Esophagus squamous epithelium (tissue), 5 donors: ENCODE measurements at places on chromosomes 1 and 21. TPM values are rescaled to one million over a fixed set of nuclear protein-coding genes. Genes with fewer than 3 reads are reported as not detected.

The OLFML2B gene
- total RNA-seq: 5.7 TPM

The GPN2 gene
- total RNA-seq: 10.7 TPM

The IGFN1 gene
- total RNA-seq: not detected

The FOXO6 gene
- total RNA-seq: 0.38 TPM

The KCNN3 gene
- total RNA-seq: 0.18 TPM

The FAM167B gene
- not detected for total RNA-seq

The CDA gene
- total RNA-seq: 9.7 TPM

DNA sequence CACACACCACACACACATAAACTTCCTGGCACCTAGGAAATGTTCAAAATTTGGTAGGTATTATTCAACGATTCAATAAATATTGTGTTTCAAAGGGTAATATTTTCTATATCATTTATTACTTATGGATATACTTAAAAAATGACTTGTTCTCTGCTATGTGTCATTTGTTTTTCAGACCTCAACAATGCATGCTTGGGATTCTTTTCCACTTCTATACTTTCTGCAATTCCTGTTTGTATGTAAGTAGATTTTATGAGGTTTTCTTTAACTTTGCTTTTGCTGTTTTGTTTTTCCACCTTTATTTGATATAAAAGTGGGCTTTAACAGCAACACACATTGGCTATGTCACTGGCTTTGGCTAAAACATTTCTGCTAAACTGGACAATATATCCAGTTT lies 3.5 kb downstream of the CEP170 start:
- H3K27ac ChIP-seq: no peak overlapping the region
- H3K27me3 ChIP-seq: no peaks in the 10 kb centered on the region
- H3K36me3 ChIP-seq: no peaks in the 10 kb centered on the region
- DNase-seq: no peak
- no peak overlapping the region for H3K4me3 ChIP-seq

DNA sequence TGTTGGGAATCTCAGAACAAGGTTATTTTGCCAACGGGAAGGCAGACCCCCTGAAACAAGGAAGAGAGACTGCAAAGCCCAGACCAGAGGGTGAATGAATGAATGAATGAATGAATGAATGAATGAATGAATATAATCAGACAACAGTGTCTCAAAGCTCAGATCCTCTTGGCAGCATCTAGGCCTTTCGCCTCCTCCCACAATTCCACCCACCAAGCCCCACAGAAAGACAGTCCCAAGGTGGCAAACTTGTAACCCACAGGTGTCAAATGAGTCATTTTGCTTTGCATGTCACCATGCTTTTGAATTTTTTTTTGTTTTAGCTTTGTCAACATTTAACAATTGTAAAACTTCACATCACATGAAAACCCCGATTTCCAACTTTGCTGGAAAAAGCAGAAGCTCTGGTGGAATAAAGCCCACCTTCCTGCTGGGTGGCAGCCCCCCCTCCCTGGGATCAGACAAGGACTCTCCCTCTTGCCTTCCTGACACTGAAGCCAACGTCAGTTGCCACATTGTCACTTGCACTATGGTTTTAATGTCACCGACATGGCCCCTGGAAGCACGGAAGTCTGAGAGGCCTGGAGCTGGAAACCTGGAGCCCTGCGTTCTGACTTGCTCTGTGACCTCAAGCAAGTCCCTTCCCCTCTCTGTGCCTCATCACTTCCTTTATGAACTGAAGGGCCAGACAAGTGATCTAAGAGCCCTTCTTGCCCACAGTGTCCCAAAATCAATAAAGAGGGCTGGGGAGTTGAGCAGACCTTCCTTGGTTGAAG lies 134.6 kb upstream of the RUNX3 start:
- no peak for DNase-seq
- H3K4me1 ChIP-seq: peaks cover 14% of the 10 kb centered on the region
- no peak overlapping the region for H3K27ac ChIP-seq
- H3K27me3 ChIP-seq: no peaks in the 10 kb centered on the region

DNA sequence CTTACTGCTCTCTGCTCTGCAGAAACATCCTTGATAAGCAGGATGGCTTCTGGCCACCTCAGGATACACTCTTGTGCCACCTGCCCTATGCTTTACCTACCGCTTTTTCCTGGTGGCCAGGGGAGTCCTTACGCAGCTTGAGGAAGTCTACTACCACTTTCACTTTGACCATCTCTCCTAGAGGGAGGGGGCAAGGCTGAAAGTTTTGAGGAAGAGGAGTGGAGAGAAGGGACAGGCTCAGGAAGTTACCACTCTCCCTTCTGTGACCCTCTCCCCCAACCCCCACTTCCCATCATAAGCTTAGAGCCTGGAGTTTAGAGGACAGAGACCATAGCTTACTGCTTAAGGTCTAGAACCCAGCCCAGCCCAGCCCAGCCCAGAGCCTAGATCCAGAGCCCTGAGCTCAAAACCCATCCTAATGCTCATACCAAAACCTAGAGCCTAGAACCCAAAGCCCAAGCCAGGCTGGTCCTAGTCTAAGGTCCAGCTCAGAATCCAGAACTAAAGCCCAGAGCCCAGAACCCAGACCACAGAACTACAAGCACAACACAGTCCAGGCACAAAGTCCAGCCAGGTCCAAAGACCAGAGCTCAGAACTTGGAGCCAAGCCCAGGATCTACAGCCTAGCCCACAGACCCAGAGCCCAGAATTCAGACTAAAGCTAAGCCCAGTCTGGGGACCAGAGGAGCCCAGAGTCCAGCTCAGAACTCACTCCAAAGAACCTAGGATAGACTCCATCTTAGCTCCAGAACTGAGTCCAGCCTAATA lies 18.0 kb upstream of the MFSD2A start:
- peaks cover 33% of the 10 kb centered on the region for H3K4me1 ChIP-seq
- no peaks in the 10 kb centered on the region for H3K27me3 ChIP-seq

GRCh38 chr1:159882527-159882862 lies 17.5 kb downstream of the CFAP45 start:
- H3K27ac ChIP-seq: peak overlapping the region; percentile 69
- DNase-seq: no peak
- no peaks in the 10 kb centered on the region for H3K36me3 ChIP-seq

- no peak overlapping the region for H3K27ac ChIP-seq
- no peaks in the 10 kb centered on the region for H3K36me3 ChIP-seq
- H3K27me3 ChIP-seq: no peaks in the 10 kb centered on the region
- no peaks in the 10 kb centered on the region for H3K4me1 ChIP-seq
Observed at GRCh38 chr1:71695084-71695483, 587.3 kb downstream of the NEGR1 start.

DNA sequence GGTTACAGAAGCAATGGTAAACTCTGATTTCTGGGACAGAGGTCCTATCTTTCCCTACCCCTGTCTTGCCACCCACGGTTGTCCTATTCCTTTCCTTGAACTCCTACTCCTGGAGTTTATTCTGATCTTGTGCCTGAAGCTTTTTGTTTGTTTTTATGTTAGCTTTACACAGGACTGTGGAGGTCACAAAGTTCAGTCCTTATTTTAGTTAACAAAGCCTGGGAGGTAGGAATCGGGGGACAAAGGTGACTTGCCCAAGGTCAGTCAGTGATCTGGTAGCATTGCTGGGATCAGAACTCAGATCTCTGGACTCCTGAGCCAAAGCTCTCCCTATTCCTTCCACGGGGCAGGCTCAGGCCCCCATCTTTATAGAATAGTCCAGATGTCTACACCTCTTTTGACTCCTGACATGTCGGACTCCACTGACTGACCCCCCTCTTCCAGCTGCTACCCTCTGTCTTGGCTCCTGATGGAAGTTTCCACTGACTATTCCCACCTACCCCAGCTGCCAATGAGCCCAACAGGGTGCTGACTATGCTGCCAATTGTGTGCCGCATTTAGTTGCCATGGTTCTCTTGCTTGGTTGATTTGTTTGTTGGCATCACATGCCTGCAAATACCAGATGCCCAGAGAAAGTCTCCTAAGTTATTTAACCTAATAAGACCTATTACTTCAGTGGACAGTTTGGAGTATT lies 9.9 kb downstream of the F5 start:
- no peak for DNase-seq
- H3K4me3 ChIP-seq: no peak overlapping the region
- no peaks in the 10 kb centered on the region for H3K36me3 ChIP-seq
- no peaks in the 10 kb centered on the region for H3K4me1 ChIP-seq
- H3K27ac ChIP-seq: no peak overlapping the region

DNA sequence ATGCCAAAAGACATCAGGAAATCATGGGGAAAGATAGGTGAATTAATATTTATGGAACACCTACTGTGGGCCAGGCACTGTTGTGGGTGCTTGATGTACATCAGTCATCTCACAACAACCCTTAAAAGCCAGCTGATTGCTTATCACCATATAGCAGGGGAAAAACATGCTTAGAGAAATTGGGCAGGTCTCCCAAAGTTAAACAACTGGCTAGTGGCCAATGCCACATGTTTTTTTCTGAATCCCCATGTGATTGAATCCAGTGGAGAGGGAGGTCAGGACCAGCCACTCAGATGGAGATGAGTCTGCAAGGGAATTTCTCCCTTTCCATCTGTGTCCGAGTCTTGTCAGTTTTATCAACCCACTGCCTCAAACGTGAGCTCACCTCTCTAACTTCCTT lies 33.5 kb downstream of the UTP25 start:
- H3K4me1 ChIP-seq: no peaks in the 10 kb centered on the region
- H3K36me3 ChIP-seq: no peaks in the 10 kb centered on the region
- H3K4me3 ChIP-seq: no peak overlapping the region
- no peak for DNase-seq
- no peaks in the 10 kb centered on the region for H3K27me3 ChIP-seq

DNA sequence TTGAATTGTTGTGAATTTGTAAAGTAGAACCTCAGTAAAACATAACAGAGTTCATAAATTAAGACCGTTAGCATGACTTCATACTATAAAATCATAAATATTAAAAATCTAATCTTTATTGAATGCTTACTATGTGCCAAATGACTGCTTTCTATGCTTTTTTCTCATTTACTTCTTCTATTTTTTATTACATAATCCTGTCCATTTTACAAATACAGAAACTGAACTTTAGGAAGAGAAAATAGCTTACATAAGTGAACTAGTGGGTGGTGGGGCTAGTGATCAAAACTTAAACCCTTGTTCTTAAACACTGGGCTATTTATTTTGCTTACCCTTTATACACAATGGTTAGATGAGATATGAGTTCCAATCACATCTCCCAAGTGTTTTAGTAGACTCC lies 122.3 kb downstream of the ZC3H11B start:
- H3K4me1 ChIP-seq: no peaks in the 10 kb centered on the region
- H3K4me3 ChIP-seq: no peak overlapping the region
- no peak for DNase-seq
- H3K27me3 ChIP-seq: no peaks in the 10 kb centered on the region
- no peak overlapping the region for H3K27ac ChIP-seq

- no peak overlapping the region for H3K4me3 ChIP-seq
- no peak overlapping the region for H3K27ac ChIP-seq
Observed at GRCh38 chr1:66357478-66358197, 176.3 kb upstream of the SGIP1 start.

DNA sequence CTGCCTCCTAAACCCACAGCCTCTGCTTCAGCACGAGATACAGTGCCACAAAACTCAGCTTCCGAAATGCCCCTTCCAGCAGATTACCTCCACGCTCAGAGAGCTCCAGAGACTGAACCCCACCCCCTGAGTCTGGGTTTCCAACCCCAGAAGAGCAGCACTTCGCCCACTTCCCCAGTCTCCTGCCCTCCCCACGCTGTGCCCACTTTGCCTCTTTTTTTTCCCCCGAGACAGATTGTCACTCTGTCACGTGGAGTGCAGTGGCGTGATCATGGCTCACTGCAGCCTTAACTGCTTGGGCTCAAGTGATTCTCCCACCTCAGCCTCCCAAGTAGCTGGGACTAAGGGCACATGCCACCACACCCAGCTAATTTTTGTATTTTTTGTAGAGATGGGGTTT lies 10.1 kb downstream of the ICMT start:
- peaks cover 30% of the 10 kb centered on the region for H3K36me3 ChIP-seq
- H3K4me1 ChIP-seq: no peaks in the 10 kb centered on the region
- no peaks in the 10 kb centered on the region for H3K27me3 ChIP-seq
- no peak overlapping the region for H3K27ac ChIP-seq
- no peak for DNase-seq
- no peak overlapping the region for H3K4me3 ChIP-seq

GRCh38 chr1:184597650-184598357 lies 156.9 kb downstream of the EDEM3 start:
- H3K4me3 ChIP-seq: no peak overlapping the region
- no peak overlapping the region for H3K27ac ChIP-seq
- H3K27me3 ChIP-seq: no peaks in the 10 kb centered on the region
- no peaks in the 10 kb centered on the region for H3K36me3 ChIP-seq

- no peak for DNase-seq
- no peak overlapping the region for H3K4me3 ChIP-seq
- H3K27ac ChIP-seq: no peak overlapping the region
- no peaks in the 10 kb centered on the region for H3K36me3 ChIP-seq
- H3K27me3 ChIP-seq: no peaks in the 10 kb centered on the region
- H3K4me1 ChIP-seq: no peaks in the 10 kb centered on the region
Observed at GRCh38 chr1:152926091-152926490, 17.7 kb downstream of the IVL start.

- H3K27me3 ChIP-seq: peaks cover 2% of the 10 kb centered on the region
- H3K4me3 ChIP-seq: no peak overlapping the region
- no peak for DNase-seq
- H3K4me1 ChIP-seq: peaks cover 100% of the 10 kb centered on the region
- H3K27ac ChIP-seq: peak overlapping the region; percentile 66
- no peaks in the 10 kb centered on the region for H3K36me3 ChIP-seq
Observed at GRCh38 chr1:30746212-30747032, 11.2 kb downstream of the LAPTM5 start.

DNA sequence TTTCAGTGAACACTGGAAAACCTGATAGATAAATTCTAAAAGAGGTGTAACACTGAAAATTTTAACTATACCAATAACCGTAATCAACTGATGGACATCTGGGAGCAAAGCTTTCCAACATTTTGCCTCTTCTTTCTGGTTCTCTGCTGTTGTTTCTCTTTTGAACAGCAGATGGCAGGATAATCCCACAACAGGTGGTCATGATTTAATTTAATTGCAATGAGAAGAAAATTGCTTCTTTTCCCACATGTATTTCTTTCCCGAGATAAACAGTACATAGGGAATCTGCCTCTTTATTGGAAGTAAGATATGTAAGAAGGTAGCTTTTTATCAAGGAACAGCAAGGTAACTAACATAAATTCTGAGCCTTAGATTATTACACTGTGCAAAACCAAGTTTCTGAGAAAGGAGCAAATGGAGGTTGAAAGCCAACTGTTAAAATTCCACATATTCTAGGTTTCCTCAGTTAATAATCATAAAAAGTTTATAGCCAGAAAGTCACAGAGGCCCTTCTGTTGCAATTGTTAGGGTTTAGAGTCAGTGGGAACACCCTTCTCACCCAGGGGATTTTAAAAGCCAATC lies 72.9 kb downstream of the RPS6KA1 start:
- no peak for DNase-seq
- no peaks in the 10 kb centered on the region for H3K36me3 ChIP-seq
- no peak overlapping the region for H3K27ac ChIP-seq
- H3K27me3 ChIP-seq: no peaks in the 10 kb centered on the region
